ENCODE measurements at places on chromosomes 6 and 20. TPM values are rescaled to one million over a fixed set of nuclear protein-coding genes. Genes with fewer than 3 reads are reported as not detected.

GRCh38 chr6:92757925-92758324 lies 661.4 kb downstream of the EPHA7 start:
- no peaks in the 10 kb centered on the region for H3K36me3 ChIP-seq
- no peak overlapping the region for H3K4me3 ChIP-seq
- no peaks in the 10 kb centered on the region for H3K4me1 ChIP-seq
- no peak for DNase-seq
- H3K27ac ChIP-seq = no peak overlapping the region

DNA sequence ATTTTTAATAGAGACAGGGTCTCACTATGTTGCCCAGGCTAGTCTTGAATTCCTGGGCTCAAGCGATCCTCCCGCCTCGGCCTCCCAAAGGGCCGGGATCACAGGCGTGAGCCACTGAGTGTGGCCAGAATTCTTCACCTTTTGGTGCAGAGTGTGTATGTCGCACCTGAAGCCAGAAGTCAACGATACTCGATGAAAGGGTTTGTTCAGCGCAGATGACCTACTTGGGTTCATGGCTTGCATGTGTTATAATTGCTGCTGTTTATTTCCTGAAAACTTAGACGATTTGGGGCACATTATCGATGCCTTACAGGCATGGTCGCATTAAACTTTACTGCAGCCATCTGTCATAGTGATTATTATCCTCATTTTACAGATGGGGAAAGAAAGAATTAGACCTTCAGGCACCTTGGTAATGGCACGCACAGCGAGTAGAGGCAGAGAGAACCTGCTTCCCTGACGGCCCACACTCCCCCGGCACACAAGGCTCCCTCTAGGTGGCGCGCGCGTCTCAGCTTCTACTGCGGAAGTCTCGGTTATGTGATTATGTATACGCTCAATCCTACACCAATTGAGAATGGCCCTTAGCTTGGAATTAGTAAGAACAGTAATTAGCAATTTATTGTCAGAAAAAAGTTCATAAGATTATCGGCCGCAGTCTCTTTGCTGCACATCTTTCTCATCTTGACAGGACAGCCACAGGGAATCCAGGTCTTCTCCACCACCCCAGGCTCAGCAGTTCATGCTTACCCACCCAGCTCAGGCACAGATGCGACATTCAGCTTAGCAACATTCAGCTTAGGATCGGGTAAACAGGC lies 212.8 kb upstream of the PROKR2 start:
- no peaks in the 10 kb centered on the region for H3K4me1 ChIP-seq
- DNase-seq = peak; percentile 89
- H3K27ac ChIP-seq = no peak overlapping the region
- H3K27me3 ChIP-seq = no peaks in the 10 kb centered on the region

GRCh38 chr6:159121486-159121885 lies 47.7 kb upstream of the FNDC1 start:
- DNase-seq = no peak
- no peak overlapping the region for H3K27ac ChIP-seq
- no peak overlapping the region for H3K4me3 ChIP-seq
- H3K4me1 ChIP-seq = peaks cover 26% of the 10 kb centered on the region

DNA sequence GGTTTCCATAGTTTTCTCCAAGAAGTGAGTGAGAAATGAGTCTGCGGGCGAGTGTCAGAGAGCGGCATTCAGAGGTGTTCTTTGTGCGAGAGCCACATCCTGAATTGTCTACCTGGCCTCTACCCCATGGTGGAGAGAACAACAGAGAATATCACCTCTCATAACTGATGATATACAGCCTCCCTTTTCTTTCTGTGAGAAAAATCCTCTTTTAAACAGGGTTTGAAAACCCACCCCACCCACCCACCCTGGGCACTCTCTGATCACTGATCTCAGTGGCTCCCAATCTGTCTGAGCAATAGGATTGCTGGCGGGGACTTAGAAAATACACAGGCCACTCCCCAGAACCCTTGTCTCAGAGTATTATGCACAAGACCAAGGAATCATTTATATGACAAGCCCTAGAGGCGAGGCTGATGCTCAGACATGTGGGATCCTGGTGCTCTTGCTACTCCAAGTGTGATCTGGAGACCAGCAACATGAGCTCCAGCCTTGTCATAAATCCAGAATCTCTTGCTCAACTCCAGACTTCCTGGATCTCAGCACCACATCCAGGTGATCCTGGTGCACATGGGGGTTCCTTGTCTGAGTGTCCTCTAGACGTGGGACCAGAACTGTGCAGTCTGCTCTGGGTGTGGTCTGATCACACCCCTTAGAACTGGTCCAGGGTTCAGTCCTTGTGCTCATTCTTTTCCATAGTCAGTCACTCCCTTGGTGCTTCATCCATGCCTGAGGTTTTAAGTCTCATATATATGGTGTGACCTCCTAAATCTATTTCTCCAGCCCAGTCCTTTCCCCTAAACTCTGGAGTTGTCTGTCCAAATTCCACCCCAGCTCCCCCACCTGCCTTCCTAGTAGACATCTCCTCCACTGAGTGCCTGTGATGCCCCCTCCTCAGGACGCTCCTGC lies 5.3 kb downstream of the HLA-B start:
- no peak overlapping the region for H3K4me3 ChIP-seq
- no peaks in the 10 kb centered on the region for H3K36me3 ChIP-seq
- H3K27ac ChIP-seq = no peak overlapping the region
- DNase-seq = no peak

DNA sequence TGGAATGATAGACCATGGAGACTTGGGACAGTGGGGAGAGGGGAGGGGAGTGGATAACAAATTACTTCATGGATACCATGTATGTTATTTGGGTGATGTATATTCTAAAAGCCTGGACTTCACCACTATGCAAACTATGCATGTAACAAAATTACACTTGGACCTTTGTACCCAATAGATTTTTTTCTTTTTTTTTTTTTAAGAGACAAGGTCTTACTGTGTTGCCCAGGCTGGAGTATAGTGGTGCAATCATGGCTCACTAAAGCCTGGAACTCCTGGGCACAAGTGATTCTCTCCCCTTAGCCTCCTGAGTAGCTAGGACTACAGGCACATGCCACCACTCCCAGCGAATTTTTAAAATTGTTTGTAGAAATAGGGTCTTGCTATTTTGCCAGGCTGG lies 45.3 kb downstream of the RIPOR2 start:
- H3K4me1 ChIP-seq = no peaks in the 10 kb centered on the region
- no peak overlapping the region for H3K4me3 ChIP-seq
- DNase-seq = no peak
- no peaks in the 10 kb centered on the region for H3K27me3 ChIP-seq
- no peaks in the 10 kb centered on the region for H3K36me3 ChIP-seq

- H3K4me3 ChIP-seq = no peak overlapping the region
- no peaks in the 10 kb centered on the region for H3K27me3 ChIP-seq
- no peaks in the 10 kb centered on the region for H3K4me1 ChIP-seq
- H3K36me3 ChIP-seq = no peaks in the 10 kb centered on the region
Observed at GRCh38 chr6:111468329-111469012, 14.5 kb downstream of the REV3L start.

DNA sequence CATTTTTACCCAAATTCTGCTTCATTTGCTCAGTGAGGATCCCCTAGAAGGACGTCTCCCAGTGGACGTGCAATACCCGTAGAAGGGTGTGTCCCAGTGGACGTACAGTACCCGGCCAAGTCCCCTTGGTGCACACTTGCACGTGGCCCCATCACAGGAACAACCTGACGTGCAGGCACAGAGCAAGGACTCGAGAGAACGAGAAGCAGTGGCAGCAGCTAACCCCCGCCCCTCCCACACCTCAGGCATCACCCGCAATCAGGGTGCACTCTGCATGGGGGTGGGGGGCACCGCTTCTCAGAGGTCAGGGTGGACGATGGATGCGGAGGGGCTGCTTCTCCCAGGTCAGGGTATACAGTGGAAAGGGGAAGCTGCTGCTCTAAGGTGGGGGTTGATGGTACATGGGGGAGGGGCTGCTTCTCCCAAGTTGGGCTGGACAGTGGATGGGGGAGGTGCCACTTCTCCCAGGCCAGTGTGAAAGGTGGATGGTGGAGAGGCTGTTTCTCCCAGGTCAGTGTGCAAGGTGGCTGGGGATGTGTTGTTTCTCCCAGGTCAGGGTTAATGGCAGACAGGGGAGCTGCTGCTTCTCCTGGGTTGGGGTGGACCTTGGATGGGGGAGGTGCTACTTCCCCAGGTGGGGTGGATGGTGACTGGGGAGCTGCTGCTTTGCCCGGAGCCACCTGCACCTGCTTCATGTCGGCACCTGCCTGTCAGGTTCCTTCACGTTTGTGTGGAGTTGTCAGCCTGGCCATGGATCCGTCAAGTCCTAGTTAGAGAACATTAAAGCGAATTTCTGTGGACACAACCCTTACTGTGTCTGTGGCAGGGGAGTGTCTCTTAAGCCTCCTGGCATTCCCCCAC lies 1.0 kb upstream of the THBS2 start:
- no peak for DNase-seq
- no peak overlapping the region for H3K27ac ChIP-seq
- no peaks in the 10 kb centered on the region for H3K36me3 ChIP-seq
- H3K4me3 ChIP-seq = no peak overlapping the region

DNA sequence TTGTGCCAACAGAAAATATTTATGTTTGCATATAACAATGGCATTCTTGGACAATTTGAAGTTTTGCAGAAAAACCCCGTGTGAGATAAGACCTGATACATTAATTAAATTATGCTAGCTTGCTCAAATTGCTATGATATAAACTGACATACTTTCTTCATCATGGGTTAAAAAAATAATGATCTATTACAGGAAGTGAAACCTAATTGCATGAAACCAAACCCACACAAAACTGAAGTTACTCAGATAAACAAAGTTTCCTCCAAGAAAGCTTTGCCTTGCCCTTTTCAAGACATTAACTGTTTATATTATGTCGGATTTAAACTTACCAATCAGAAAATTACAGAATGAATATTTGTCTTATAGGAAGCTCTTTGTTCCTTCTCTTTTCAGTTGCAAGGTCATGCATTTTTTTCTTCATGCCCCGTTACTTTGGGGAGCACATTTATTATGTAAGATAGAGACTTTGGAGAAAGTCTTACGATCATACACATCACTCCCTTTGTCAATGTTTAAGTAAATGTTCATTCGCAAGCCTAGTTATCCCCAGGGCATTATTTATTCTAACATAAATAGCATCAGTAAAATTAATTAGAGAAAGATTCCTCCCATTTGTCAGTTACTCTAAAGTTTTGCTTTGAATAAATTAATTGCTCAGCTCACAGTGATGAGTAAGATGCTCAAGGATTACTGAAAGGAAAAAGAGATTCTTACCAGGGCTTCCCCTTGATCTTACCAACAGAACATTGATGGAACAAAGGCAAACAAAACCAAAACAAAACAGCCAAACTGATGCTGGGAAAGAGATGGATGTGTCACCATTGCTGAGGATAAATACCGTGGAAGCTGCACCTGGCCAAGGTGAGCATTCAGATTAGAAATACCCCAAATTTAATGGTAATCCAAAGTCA lies 14.8 kb upstream of the TMEM244 start:
- H3K36me3 ChIP-seq = no peaks in the 10 kb centered on the region
- no peaks in the 10 kb centered on the region for H3K27me3 ChIP-seq
- no peak overlapping the region for H3K4me3 ChIP-seq

DNA sequence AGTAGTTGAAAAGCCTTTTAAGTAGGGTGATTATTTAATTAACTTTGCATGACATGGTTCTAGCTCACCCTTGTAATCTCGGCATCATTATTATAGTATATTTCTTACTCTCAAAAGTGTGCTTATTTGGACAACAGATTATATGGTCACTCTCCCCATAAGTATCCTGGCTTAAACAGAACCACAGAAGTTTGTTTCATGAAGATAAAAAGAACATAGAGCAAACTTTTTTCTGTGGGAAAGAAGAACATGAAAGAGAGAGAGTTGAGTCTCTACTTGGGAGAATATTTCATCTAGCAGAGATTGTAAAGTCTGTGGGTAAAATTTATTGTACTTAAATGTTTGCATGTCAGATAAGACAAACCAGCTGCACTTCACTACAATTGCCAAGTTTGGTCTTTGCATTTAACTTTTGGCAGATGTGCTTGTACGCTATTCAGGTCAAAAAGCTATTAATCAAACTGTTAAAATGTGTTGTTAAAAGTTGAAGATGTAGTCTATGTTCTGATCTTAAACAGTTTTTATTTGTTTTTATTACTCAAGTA lies 33.4 kb upstream of the PRIM2 start:
- no peak overlapping the region for H3K27ac ChIP-seq
- no peaks in the 10 kb centered on the region for H3K4me1 ChIP-seq
- no peak for DNase-seq
- no peaks in the 10 kb centered on the region for H3K27me3 ChIP-seq
- H3K36me3 ChIP-seq = no peaks in the 10 kb centered on the region
- H3K4me3 ChIP-seq = no peak overlapping the region

The JPH2 gene
- polyA plus RNA-seq = 3.7 TPM

The TP53INP2 gene
- 39.9 TPM for polyA plus RNA-seq

The LY6G5B gene
- polyA plus RNA-seq = 16.3 TPM

The TXLNB gene
- 4.5 TPM for polyA plus RNA-seq

The C20orf144 gene
- polyA plus RNA-seq = 128 TPM

Data from testis (tissue), 5 donors.